Activated naive CD4-positive, alpha-beta T cell (primary cell): ENCODE measurements at places on chromosomes 16 and 17.

DNA sequence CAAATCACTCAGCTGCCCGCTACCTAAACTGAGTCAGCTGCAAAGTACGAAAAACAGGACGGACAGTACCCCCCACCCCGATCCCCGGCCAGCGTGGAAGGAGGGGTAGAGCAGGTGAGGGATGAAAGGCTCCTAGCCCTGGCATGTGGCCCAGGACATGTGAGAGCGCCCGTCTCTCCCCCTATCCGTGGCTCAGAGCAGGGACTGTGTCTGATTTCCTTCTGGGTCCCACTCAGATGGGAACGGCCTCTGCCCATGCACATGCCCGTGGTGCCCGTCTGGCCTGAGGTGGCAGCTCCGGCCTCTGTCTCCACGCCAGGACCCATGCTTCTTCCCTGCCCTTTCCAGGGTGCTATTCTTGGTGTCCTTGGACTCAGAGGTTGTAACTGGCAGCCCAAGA is 30.2 kb upstream of the RASD1 start:
- no peak for DNase-seq

DNA sequence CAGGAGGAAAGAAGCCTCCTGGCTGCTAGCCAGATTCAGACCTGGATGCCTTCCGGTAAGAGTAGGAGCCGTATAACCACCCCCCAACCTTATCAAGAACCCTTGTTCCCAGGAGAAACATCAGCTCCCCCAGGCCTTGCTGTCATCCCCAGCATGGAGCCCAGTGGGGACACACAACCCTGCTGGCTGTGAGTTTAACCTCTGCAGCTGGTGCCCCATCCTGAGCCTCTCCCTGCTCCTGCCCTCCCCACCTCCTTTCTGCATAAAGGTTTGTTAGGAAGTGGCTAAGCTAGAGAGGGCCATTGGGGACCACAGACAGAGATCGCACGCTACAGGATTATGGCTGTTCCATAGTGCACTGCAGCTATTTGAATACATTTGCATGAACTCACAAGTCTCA is 55.5 kb upstream of the RPL38 start:
- no peak for DNase-seq

GRCh38 chr17:29069526-29070041 is 26.6 kb downstream of the PIPOX start:
- no peak for DNase-seq

- DNase-seq: no peak
These were observed 10.2 kb upstream of the HSD17B2 start for GRCh38 chr16:82024883-82025282.

GRCh38 chr16:49856672-49857330 is 889 bp upstream of the ZNF423 start:
- no peak for DNase-seq

DNA sequence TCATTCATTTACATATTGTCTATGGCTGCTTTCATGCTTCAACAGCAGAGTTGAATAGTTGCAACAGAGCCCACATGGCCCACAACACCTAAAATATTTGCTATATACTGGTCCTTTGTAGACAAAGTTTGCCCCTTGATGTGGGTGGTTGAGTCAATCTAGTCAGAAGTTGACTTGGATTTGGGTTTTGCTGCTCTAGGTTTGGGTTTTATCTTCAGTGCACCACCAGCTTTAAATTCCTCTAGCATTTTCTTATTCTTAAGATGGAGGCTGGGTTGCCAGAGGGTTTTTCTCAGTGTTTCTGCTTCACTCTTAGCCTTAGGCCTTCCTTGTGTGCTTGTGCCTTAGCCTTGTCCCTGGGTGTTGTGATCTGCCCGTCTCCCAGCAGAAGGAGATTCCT is 51.0 kb downstream of the CCDC182 start:
- no peak for DNase-seq

GRCh38 chr17:7413346-7413985 is 5.8 kb downstream of the NLGN2 start:
- DNase-seq: no peak

GRCh38 chr17:78355701-78356100 is 4.2 kb downstream of the SOCS3 start:
- DNase-seq: no peak

DNA sequence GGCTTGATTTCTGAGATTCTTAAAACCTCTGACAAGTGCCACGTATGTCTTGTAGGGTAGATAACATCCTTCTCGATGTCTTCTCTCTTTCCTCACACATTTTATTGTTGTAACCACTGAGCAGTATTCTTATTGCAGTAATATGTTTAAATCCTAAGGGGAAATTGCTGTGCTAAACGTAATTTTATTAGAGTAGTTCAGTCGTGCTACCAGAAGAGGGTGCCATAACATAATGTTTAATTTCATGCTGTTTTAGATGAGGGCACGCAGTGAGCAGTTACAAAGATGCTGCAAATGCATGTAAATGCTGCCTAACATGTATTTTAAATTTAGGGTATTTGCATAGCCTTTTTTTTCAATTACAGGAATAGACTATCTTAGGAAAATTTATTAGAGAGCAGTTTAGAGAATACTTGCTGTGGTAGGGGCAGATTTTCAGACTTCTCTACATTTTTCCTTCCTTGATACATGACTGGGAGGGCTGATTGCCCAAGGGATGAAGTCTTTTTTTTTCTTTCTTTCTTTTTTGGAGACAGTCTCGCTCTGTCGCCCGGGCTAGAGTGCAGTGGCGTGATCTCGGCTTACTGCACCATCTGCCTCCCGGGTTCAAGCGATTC is 51.7 kb downstream of the GAN start:
- DNase-seq: no peak

DNA sequence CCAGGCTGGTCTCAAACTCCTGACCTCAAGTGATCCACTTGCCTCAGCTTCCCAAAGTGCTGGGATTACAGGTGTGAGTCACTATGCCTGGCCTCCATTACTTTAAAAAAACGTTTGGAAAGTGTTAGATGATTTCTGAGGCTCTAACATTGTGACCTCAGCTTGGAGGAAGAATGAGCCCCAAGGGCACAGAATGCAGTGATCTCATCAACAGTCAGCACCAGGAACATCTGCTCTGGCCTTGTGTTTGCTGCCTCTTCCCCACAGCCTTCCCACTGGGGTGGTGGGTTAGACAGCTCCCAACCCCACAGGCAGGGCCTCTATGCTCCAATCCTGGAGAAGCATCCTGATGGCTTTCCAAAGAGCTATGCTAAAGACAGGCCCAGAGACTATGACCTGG is 37.7 kb upstream of the SREBF1 start:
- DNase-seq: no peak

DNA sequence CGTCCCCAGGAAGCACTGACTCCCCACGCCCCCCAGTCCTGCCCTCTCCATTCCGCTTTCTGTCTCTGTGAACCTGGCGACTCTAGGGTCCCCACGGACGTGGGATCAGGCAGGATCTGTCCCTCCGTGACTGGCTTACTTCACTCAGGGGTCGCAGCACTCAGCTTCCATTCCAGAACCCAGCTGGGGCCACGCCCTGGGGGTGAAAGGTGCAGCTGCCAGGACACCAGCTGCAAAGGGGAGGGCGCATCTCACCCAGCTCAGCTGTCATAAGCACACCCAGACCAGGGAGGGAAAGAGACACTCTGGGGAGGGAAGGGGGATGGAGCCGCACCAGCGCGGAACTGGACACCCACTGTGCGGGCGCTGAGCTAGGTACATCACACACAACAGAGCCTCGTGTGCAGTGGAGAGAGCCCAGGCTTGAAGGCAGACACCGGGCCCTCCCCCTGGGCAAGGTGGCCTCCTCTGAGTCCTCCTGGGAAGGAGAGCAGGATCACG is 18.5 kb upstream of the HEXD start:
- DNase-seq: no peak
